Adrenal gland (tissue), 19 donors: ENCODE measurements at places on chromosomes 6 and 20. TPM values are rescaled to one million over a fixed set of nuclear protein-coding genes. Genes with fewer than 3 reads are reported as not detected.

Gene MAS1
- not detected for total RNA-seq

Gene TP53TG5
- total RNA-seq = not detected

Gene C6orf58
- total RNA-seq = not detected

- DNase-seq = no peak
These were observed 2.5 kb downstream of the SRMS start for GRCh38 chr20:63544958-63545516.

DNA sequence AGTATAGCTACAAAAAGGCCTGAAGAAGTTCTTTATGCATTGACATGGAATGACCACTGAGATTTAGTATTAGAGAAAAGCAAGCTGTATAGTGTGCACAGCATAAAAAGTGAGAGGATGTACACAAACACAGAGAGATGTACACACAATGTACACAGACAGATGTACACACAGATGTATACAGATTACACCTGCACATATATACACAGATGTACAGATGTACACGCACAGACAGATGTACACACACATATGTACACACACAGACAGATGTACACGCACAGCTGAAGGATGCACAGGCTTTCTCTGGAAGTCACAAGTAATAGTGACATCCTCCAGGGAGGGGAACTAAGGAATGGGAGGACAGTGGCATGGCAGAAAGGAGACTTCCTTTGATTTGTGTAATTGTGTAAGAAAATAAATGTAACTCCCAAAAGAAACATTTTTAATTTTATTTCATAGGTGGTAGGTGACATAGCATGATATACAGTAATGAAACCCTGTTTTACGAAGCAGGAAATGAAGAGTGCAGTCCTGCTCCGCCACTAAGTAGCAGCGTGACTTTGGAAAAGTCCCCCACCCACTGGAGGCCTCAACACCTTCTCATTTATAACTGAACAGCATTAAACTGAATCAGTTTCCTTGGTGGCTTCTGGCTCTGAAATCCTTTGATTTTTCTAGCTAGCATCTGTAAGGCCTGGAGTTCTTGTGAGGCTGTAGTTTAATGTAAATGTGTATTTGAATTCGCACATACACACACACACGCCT, 14.1 kb downstream of the NFATC2 start:
- DNase-seq = no peak

Gene SIRPD
- total RNA-seq = 3.3 TPM

DNA sequence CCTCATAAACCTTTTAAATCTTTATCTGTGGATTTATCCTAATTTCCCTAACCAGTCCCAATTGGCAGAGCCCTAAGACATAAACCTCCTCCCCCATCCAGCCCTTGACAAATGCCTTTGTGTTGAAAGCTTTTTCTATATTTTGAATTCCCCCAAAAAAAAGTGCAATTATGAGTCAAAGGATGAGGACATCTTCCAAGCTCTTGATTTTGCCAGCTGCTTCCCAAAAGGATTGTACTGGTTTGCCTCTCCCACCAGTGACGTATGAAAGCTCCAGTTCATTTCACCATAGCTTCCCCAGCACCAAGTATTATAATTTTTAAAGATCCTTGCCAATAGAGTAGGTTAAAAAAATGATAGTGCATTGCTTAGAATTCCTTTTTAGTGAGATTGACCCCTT, 38.9 kb downstream of the SIRPA start:
- no peak for DNase-seq

GRCh38 chr6:4856785-4857184, 80.6 kb downstream of the CDYL start:
- DNase-seq = no peak

GRCh38 chr6:150176152-150176551, 33.3 kb downstream of the PPP1R14C start:
- no peak for DNase-seq

GRCh38 chr6:107585815-107586435, 96.0 kb downstream of the SOBP start:
- DNase-seq = no peak

DNA sequence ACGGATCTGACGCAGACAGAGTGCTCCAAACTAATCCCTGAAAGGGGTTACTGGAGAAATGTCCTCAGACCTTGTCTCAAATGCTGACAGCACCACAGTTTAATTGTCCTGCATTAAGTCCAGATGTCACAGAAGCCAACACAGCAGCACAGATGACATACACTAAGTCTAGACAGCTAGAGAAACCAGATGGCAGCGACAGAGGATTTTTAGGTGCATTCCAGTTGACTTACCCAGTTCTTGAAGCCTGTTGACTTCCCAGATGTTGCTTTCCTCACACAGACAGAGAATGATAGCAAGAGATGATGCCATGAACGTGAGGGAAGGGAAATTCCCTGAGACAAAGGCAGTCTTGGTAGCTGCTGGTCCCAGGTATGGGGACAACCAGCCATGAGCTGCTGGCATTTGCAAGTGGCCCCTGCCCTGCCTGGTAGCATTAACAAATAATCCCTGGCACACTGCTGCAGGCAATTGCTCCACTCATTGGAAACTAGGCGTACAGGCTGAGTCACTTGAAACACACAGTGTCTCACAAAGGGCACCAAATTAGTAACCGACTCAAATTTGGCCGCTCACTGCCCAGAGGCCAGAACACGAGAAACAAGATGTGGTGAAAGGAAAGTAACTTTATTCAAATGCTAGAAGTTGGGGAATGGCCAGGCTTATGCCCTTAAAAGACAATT, 52.2 kb downstream of the ADGB start:
- DNase-seq = no peak

Gene IFT52
- total RNA-seq = 22.0 TPM

Gene BICRAL
- total RNA-seq = 9.6 TPM

Gene TGM2
- 246 TPM for total RNA-seq

DNA sequence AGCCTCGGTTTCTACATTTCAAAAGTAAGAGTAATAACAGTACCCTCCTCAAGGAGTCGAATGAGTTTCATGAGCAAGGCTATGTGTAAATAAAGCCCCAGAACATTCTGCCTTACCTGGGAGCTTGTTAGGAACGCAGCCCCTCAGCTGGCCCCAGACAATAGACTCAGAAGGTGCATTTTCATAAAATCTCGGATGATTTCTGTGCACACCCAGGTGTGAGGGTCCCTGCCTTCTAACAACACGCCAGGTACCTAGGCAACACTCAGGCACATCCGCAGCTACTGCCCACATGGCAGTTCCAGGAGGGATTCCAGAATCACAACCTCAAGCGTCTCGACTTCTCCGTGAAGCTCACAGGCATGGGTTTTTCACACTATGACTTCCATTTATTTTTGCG, 226.5 kb upstream of the CDH4 start:
- no peak for DNase-seq

Gene REPS1
- 26.9 TPM for total RNA-seq

DNA sequence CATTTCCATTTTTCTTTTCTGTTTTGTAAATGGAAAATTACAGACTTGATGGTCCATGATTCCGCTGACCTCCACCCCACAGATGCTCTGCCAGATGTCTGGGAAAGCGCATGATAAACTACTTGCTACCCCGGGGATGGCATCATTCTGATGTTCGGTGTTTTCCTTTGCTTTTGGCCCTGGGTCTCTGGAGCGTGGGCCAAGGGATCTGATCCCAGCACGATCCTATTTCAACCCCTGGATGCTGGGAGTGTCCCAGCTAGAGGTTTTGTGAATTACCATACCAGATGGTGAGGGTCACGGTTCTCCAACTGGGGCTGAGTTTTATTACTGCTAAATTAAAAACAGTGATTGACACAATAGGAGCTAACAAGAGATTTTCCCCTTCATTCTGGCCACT, 25.2 kb upstream of the MYLIP start:
- no peak for DNase-seq

Gene MCCD1
- not detected for total RNA-seq

DNA sequence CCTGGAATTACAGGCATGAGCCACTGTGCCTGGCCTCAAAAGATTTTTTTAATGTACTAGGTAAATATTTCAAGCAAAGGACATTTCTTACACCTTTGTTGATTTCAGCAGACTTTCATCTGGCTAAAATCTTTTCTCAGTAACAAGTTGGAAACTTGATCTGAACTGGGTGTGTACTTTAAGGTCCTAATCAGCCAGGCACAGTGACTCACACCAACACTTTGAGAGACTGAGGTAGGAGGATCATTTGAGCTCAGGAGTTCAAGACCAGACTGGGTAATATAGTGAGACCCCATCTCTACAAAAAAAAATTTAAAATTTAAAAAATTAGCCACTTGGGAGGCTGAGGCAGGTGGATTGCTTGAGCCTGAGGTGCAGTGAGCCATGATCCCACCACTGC, 7.0 kb upstream of the RALGAPA2 start:
- no peak for DNase-seq

Gene TGM6
- not detected for total RNA-seq

DNA sequence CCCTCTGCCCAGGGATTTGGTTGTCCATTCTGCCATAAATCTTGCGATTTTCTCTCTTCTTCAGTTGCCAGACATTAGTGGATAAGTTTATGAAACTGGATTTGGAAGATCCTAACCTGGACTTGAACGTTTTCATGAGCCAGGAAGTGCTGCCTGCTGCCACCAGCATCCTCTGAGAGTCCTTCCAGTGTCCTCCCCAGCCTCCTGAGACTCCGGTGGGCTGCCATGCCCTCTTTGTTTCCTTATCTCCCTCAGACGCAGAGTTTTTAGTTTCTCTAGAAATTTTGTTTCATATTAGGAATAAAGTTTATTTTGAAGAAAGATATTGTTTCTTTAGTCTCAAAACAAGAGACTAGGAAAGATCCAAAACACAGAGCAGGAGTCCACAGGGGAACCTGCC, at the start of gene SAPCD1:
TSS of gene SAPCD1 (plus strand) at position 301 of the 400 bp plus-strand sequence. CDS start 399 bp downstream, outside the sequence.
- no peak for DNase-seq

GRCh38 chr6:76982476-76983199, 480.7 kb downstream of the HTR1B start:
- no peak for DNase-seq

- no peak for DNase-seq
These were observed 309.5 kb upstream of the CHD6 start for GRCh38 chr20:41927655-41928054.

DNA sequence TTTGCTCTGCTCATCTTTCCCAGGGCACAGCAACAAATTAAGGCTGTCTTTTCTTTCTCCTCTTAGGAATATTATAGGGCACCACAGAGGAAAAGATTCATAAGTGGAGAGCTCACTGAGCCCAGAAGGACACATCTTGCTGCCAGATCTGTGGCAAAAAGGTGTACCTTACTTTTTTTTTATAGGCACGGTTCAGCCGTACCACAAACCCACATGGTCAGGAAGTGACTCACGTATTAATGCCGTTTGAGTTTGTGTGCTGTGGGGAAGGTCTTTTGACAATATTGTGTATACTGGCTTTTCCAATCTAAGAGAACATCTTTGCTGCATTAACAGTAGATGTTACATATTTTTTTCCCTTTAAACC, 28.4 kb downstream of the PAQR8 start:
- no peak for DNase-seq

DNA sequence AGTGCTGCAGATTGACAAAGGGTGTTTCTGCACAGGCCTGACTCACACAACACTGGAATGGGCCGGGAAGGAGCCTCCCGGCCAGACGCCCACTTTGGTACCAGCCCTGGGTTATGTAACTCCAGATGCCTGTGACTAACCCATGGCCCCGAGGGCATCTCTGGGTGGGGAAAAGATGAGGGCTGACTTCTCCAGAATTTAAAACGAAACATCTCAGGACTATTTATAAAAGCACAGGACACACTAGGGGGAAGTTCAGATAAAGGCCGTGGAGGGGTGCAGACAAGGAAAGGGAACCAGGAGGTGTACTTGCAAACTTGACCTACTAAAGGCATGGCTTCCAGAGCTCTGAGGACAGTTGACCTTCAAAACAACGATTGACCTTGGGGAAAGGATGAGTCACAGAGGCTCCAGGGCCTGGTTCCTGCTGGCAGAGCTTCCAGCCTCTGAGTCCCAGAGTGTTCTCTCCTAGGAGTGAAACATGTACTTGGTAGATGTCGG, 196.9 kb downstream of the NFATC2 start:
- no peak for DNase-seq

- DNase-seq = no peak
These were observed 91.6 kb downstream of the EPM2A start for GRCh38 chr6:145643760-145644159.

DNA sequence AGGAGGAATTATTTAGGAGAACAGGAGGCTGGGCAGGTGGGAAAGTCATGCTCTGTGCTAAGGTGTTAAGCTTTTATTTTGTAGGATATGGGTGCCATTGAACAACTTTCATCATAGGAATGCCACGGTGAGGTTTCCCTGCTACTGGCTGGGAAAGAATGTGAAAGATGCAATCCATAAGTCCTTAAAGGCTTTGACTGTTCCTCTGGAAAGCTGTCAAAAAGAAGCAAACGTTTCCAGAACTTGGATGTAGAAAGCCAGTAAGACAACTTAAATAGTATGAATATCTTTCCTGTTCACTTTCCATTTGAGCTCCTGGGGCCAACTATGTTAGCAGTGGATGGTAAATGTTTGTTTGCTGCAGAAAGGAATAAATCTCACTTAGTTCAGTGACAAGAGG, 574.4 kb downstream of the RNF144B start:
- no peak for DNase-seq

Gene FAM135A
- 22.7 TPM for total RNA-seq

GRCh38 chr6:147287869-147288271, 83.7 kb downstream of the STXBP5 start:
- no peak for DNase-seq

DNA sequence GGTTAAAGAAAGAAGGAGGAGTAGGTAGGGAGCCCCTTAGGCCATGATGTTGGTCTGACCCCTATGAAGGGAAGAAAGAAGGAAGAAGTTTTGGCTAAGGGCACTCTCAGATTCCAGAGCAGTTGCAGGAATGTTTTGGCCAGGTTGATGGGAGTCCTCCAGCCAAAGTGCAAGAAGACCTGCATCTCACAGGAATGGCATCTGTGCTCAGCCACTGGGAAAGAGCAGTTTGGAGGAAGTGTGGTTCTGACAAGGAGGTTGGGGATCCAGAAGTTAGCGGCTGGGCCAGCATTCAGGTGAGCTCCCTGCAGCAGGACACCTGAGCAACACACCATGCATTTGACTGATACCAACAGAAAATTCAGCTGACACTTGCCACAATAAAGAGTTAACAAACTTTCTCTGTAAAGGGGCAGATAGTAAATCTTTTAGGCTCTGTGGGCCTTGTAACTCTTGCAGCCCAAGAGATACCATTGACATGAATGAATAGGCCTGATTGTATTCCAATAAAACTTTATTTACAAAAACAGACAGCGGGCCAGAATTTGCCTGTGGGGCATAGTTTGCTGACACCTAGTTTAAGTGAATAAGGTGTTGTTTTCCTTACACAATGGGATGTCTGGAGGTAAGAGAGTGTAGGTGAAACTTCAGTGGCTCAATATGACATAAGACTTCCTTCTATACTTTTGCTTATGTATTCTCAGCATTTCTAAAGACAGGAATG, 71.0 kb downstream of the EDN1 start:
- no peak for DNase-seq

DNA sequence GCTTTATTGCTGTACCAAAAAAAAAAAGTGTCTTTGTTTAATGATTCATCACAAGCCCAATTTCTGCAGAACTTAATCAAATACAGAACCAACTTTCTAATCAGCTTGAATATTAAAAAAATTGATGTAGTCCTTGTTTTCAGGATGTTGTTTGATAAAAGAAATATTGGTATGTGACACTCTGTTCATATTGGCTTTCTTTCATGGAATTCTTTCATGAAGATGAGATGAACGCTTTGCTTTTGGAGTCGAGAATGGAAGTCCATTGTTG, 184.3 kb downstream of the ZNF217 start:
- DNase-seq = no peak
